ENCODE measurements at places on chromosomes 1 and 21. TPM values are rescaled to one million over a fixed set of nuclear protein-coding genes. Genes with fewer than 3 reads are reported as not detected.
A peak's percentile ranks its signal among the peaks of the same experiment; 100 is the strongest.

- H3K4me3 ChIP-seq, result no peak overlapping the region
- no peaks in the 10 kb centered on the region for H3K27me3 ChIP-seq
Measured at GRCh38 chr1:245493029-245493428, 338.2 kb downstream of the KIF26B start.

DNA sequence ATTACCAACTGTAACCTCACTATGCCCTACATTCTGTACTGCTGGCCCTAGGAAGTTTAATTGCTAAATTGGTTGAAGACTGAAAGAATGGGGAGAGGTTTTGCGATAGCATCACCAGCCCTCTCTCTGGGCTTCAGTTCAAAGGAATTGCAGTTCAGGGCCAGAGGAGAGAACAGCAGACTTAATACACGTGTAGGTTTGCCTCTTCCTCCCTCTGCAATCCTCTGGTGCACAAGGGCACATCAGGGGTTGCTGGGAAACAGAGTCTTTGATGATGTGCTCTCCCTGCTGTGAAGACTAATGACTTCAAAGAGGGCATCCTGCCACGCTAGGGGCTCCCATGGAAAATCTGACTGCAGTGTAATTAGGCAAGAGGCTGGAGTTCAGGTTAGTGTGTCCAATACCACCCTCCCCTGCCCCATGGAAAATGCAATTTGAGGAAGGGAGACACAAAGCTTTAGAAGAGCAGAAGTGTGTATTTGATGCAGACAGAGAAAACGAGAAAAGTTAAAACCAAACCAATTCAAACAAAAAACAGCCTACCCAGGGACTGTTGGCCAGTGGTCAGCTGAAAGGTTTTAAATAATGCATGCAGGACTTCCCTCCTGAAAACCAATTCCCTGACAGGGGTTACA is 167.9 kb downstream of the ASTN1 start:
- H3K4me1 ChIP-seq, result no peaks in the 10 kb centered on the region
- H3K27me3 ChIP-seq, result no peaks in the 10 kb centered on the region
- H3K27ac ChIP-seq, result no peak overlapping the region
- no peak for DNase-seq
- H3K4me3 ChIP-seq, result no peak overlapping the region

- H3K27me3 ChIP-seq, result no peaks in the 10 kb centered on the region
- no peak for DNase-seq
- peaks cover 24% of the 10 kb centered on the region for H3K36me3 ChIP-seq
- no peak overlapping the region for H3K4me3 ChIP-seq
Measured at GRCh38 chr1:229631966-229632365, 5.9 kb downstream of the URB2 start.

GRCh38 chr1:44817307-44817706 is 9.0 kb downstream of the BTBD19 start:
- no peak overlapping the region for H3K4me3 ChIP-seq
- peaks cover 23% of the 10 kb centered on the region for H3K4me1 ChIP-seq
- H3K27me3 ChIP-seq, result no peaks in the 10 kb centered on the region
- no peak for DNase-seq
- H3K36me3 ChIP-seq, result no peaks in the 10 kb centered on the region
- H3K27ac ChIP-seq, result no peak overlapping the region

- no peaks in the 10 kb centered on the region for H3K36me3 ChIP-seq
- H3K4me1 ChIP-seq, result no peaks in the 10 kb centered on the region
- H3K27me3 ChIP-seq, result no peaks in the 10 kb centered on the region
- H3K27ac ChIP-seq, result no peak overlapping the region
- no peak for DNase-seq
- H3K4me3 ChIP-seq, result no peak overlapping the region
Measured at GRCh38 chr1:42165511-42166210, 1.1 kb upstream of the GUCA2A start.

DNA sequence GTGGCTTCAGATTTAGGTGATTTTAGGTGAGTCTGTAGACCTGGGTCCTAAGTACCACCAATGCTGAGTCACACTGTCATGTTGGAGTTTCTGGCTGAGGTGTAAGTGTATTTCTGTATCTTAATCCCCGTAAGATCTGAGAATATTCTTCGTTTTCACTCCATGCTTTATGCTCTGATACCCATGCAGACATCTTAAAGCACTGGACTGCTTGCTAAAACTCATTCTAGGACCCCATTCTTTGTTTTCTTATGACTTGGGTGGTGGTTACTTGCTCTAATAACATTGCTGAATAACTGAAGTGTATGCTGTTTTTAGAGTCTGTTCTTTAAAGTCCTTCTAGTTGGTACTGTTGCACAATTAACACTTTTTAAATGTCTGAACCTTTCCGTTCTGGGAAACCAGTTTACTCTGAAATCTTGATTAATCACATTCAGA is 36.6 kb downstream of the CDC42 start:
- H3K4me3 ChIP-seq, result peak overlapping the region; percentile 30
- H3K4me1 ChIP-seq, result peaks cover 64% of the 10 kb centered on the region
- no peaks in the 10 kb centered on the region for H3K27me3 ChIP-seq
- DNase-seq, result no peak
- peaks cover 37% of the 10 kb centered on the region for H3K36me3 ChIP-seq

GRCh38 chr1:53419034-53419433 is 40.2 kb upstream of the DMRTB1 start:
- H3K4me3 ChIP-seq, result no peak overlapping the region
- H3K4me1 ChIP-seq, result peaks cover 13% of the 10 kb centered on the region
- DNase-seq, result no peak
- no peaks in the 10 kb centered on the region for H3K36me3 ChIP-seq
- no peak overlapping the region for H3K27ac ChIP-seq

Gene TMPRSS15
- not detected for total RNA-seq

- no peaks in the 10 kb centered on the region for H3K36me3 ChIP-seq
- DNase-seq, result no peak
- H3K4me1 ChIP-seq, result no peaks in the 10 kb centered on the region
Measured at GRCh38 chr21:43282358-43283120, 113.7 kb downstream of the CRYAA start.

DNA sequence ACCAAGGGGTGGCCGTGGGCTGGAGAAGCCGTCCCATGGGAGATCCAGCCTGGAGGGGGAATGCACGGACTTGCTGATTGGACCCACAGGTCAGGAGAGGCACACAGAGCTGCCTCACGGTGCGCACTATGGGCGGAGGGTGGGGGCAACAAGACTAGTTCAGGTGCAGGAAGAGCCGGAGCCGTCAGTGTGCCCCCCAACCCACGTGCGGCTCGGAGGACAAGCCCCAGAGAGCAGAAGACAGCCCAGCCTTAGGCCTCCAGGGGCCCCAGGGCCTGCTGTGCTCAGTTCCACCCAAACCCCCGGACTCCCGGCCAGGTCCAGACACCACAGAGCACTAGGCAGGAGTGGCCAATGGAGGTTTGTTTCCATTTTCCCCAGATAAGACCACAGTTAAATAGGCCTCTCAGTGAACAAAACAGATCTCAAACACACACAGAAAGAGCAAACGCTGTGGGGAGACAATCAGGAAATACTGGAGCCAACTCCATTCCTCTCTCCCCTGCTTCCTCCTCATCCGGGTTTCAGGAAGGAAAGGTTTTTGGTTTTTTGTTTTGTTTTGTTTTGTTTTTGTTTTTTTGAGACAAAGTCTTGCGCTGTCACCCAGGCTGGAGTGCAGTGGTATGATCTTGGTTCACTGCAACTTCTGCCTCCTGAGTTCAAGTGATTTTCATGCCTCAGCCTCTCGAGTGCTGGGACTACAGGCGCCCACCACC is 84.2 kb downstream of the ADSS2 start:
- peak overlapping the region; percentile 86 for H3K27ac ChIP-seq
- no peaks in the 10 kb centered on the region for H3K27me3 ChIP-seq
- no peaks in the 10 kb centered on the region for H3K36me3 ChIP-seq
- DNase-seq, result no peak

Gene ADORA1
- not detected for total RNA-seq

Gene MT1HL1
- not detected for total RNA-seq

DNA sequence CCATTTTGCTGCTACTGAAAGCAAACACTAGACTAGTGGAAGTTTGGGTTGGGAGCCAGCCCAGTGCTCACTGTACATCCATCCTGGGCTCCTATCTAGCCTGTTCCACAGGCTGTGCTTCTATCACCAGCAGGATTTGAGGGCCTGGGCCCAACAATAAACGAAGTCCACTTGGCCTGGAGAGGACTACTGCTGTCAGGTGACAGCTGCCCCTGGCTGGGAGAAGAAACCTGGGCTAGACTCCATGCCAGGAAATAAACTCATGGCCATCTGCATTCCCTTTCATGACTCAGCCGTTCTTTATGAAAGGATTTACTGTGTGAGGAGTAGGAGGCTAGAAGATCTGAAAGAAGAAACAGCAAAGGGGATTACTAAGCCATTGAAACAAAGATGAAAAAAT is 35.5 kb downstream of the COLGALT2 start:
- no peak overlapping the region for H3K27ac ChIP-seq
- no peak overlapping the region for H3K4me3 ChIP-seq
- H3K27me3 ChIP-seq, result no peaks in the 10 kb centered on the region
- H3K36me3 ChIP-seq, result no peaks in the 10 kb centered on the region

Data from CD8-positive, alpha-beta memory T cell (primary cell).